ENCODE measurements at places on chromosomes 3 and 15. TPM values are rescaled to one million over a fixed set of nuclear protein-coding genes. Genes with fewer than 3 reads are reported as not detected.

The PLXNB1 gene
- total RNA-seq = 46.5 TPM

The POTEB3 gene
- total RNA-seq = not detected

The STAC gene
- 5.2 TPM for total RNA-seq

The LOXL1 gene
- 11.8 TPM for total RNA-seq

The TMEM207 gene
- total RNA-seq = not detected

The TTLL13 gene
- total RNA-seq = 0.07 TPM

The GFM1 gene
- 42.9 TPM for total RNA-seq

The PARP15 gene
- not detected for total RNA-seq

The OIP5 gene
- total RNA-seq = 45.0 TPM

The FMN1 gene
- 1.7 TPM for total RNA-seq

The TPRG1 gene
- 1.4 TPM for total RNA-seq

The HCN4 gene
- total RNA-seq = 5.2 TPM

DNA sequence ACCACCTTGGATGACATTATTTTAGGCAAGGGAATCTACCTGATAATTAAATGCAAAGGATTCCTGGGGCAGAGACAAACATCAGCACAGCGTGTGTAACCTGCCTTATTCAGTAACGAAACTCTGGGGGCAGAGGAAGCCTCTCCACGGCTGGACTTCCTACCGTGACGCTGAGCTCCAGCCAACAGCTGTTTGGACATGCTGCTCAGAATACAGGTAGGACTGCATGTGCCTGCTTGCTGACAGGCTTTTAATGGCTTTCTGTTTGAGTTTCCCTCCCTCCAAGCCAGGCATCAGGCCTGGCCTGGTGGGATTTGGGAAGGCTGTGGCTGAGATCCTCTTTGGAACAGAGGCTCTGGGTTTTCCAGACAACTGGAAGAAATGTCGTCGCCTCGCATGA lies 150.6 kb downstream of the ADAMTS17 start:
- DNase-seq = no peak

GRCh38 chr3:167148136-167148535 lies 232.0 kb downstream of the ZBBX start:
- no peak for DNase-seq

DNA sequence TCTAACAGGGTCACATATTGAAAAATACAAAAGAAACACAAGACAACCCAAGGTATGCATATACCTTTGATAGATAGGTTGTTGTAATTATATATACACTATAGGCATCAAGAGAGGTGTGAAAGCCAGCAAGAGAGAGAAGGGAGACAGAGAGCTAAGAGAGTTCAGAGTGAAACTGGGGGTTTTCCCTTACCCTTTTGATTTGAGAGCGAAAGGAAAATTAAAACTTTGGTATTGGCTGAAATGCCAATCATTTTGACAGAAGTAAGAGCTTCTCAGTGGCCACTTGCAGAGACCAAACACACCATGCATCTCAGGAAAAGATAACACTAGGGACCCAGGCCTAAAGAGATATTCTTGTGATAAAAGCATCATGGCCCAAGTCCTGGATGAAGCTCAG lies 183.6 kb downstream of the SHOX2 start:
- no peak for DNase-seq

GRCh38 chr3:158458464-158458863 lies 112.5 kb upstream of the MLF1 start:
- DNase-seq = no peak

DNA sequence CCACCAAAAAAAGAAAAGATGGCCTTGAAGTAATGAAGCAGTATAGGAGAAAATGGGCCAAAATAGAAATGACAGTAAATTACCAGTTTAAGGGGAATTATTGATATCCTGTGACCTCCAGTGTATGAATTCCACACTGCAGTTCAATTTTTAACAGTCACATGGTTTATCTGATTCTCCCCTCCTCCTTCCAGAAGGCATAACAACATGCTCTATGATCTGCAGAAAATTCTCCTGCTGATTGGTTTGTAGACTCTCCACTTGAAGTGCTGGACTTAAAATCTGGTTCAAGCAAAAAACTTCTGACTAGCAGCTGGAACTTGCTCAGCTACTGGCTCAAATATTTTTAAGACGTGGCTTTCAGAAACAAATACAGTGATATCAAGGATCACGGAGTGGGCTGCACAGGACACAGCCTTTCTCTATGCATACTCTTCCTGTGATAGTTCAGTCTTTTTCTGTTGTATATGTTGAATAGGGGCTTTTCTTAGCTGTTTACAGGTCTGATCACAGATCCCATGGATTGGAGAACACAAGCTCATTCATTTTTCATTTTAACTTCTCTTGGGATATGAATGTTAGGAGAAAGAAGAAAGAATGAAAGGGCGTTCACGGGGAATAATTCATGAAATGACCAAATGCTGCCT lies 211.5 kb downstream of the LSAMP start:
- no peak for DNase-seq

DNA sequence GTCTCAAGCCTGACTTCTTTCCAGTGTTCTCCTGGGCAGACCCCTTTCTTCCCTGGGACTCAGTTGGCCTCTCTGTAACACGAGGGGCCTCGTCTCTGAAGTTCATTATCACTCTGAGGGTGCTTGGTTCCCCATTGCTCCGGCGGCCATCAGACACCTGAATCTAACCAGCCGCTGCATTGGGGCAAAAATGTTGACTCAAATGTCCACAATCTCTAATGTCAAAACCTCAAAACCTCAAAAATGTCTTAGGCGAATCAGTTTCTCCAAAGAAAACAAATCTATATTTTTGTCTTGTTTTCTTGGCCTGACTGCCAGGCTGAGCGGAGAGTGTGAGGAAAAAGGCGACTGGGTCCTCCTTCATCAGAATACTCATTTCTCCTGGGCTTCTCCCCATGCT lies 220.7 kb downstream of the VPS13C start:
- no peak for DNase-seq

DNA sequence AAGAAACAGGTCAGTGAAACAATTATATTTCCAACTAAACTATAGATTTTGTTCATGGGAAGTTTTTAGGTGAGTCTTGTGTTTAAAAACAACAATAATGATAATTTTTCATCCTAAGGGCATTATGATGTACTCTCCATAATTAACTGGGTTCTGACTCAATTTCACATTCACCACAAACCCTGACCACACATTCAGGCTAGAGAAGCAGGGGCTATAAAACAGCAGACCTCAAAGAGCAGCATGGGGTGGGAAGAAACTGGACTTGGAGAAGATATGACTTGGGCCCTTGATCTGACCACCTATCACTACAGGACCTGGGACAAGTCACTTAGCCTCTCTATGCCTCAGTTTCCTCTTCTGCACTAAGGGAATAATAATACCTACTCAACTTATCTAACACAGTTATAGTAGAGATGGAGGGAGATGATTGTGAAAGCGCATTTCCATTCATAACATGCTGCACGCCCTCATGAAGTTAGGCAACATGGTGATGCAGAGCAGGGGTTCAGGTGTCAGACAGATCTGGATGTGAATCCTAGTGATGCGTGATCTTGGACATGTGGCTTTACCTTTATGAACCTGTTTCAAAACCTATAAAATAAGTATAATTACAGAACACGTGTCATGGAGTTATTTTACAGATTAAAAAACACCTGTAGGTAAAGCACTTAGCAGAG lies 63.0 kb upstream of the ACP3 start:
- DNase-seq = no peak

- DNase-seq = no peak
Measured at GRCh38 chr3:61415201-61415600, 146.2 kb upstream of the PTPRG start.

DNA sequence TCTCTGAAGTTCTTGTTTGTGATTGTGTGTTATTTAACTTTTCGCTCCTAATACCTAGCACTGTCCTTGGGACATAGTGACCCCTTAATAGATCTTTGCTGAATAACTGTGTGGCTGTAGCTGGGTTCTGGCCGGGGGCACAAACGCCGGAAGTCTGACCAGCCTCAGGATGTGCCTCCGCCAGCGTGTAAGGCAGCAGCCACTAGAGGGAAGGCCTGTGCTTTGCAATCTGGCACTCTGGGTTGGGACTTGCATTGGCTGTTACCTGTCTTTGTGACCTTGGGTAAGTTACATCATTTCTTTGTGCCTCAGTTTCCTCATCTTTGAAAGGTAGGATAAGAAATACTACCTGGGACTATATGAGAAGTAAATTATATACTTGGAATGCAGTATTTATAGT lies 158.7 kb downstream of the GHSR start:
- DNase-seq = peak; percentile 27

- DNase-seq = peak; percentile 84
Measured at GRCh38 chr15:51341366-51342226, at the start of gene GLDN. TSS of gene GLDN (plus strand) at chr15:51341655. CDS start at chr15:51341685, 30 bp downstream.

- DNase-seq = peak; percentile 72
Measured at GRCh38 chr3:171829841-171830517, 13.2 kb upstream of the TMEM212 start.

DNA sequence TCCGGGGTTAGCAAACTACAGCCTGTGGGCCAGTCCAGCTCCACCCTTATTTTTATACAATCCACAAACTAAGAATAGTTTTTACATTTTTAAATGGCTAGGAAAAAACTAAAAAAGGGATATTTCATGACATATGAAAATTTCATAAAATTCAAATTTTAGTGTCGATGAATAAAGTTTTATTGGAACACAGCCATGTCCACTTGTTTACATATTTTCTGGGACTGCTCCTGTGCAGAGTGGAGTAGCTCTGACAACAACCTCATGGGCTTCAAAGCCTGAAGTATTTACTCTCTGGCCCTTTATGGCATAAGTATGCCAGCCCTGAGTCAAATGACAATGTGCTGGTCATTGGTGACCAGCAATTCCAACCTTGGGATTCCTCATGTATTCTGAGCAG lies 17.2 kb downstream of the EFCC1 start:
- DNase-seq = no peak

- no peak for DNase-seq
Measured at GRCh38 chr15:35358824-35359223, 187.1 kb downstream of the DPH6 start.

DNA sequence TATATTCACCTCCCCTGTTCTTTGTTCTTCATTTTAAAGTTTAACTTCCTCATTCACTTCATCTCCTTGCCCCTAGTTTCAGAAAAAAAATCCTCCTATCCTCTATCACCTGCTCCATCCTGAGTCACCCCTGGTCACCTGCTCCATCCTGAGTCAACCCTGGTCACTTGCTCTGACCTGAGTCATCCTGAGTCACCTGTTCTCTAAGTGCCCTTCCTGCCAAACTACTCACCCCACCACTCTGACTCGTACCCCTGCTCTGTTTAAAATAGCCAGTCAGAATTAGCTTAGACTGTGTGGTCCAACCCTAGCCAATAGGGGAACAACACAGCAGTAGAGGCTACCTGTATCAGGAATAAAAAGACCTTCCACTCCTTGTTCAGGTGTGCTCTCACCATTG lies 716.9 kb downstream of the ZBBX start:
- DNase-seq = no peak

GRCh38 chr3:131048030-131048429 lies 21.4 kb downstream of the NEK11 start:
- DNase-seq = no peak

- DNase-seq = no peak
Measured at GRCh38 chr15:51448622-51449399, 107.4 kb downstream of the GLDN start.

DNA sequence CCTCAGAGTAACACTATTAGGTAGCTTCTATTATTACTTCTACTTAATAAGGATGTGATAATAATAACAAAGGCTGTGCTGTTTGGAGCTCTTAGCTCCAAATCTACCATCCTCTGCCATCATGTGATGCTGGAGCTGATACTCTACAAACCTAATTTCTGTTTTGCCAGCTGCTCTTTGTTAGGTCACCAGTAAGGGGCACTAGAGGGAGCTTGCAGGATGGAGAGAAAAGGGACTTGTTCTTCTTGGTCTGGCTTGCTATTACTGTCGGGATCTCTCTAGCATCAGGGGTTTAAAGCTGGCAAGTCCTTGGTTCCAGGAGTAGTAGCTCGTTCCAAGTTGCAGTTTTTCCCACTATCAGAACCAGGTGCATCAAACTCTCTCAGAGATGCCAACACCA lies 194.9 kb upstream of the KBTBD8 start:
- DNase-seq = peak; percentile 47

GRCh38 chr15:87021751-87022150 lies 942.1 kb downstream of the AGBL1 start:
- DNase-seq = no peak

DNA sequence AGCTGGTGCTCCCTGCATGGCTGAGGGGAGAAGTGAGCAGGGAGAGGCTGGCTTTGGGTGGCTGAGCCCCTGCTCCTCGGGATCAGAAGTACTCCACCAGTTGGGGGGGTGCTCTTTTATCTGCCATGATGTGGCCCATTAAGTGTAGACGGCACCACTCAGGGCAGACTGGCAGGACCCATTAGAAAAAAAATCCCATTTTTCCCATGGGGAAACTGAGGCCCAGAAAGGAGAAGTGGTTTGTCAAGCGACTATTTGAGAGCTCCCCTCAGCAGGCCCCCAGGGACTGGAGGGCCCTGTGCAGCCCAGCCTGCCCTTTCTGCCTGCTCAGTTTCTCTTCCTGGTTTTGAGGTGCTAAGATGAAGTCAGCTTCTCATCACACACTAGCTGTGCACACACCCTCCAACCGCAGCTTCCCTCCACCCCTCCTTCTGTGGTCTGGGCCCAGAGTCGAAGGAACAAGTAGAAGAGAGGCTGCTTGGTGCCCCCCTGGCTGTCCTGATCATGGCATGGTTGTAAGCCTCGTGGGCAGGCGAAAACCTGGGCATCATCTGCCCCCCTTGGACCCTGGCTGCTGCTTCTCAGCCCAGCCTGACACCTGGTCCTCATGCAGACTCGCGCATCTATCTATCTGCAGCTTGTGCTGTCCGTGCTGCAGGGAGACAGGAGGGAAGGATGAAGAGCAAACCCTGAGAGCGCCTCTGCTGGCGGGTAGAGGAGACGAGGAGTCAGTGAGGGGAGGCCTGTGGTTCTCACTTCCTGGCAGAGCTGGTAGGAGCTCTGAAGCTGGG lies 5.6 kb downstream of the CSK start:
- peak; percentile 92 for DNase-seq

DNA sequence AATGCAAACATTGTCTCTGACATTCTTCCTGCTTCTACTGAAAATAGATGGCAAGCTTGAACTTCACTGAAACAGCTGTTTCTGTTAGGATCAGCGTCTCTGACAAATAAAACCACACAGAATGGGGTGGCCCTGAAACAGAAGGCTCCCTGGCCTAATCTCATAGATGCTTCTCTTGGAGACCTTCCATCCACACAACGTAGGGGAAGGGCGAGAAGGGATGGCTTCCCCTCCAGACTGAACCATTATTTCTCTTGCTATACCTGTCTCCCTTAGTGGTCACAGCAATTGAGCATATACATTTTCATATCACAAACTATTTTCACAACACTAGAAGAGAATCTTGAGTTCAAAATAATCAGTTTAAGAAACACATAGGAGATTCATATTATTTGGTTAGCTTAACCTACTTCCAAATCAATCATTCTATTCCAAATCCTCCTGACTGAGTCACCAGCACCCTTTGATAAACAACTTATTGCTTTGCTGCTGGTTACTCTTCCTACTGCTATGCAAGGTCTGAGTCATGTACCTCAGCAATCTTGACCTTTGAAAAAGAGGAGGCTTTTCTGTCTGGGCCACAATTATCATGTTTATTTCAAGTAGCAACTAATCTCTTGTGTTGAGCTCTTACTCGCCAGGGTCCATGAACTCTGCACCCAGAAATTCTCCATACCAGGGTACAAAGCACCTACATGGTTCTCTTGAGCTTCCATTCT lies 45.5 kb downstream of the CBLB start:
- DNase-seq = no peak
